ENCODE measurements at places on chromosomes 4 and X.

GRCh38 chrX:108426262-108426661 lies 12.0 kb downstream of the COL4A6 start:
- DNase-seq, result no peak

DNA sequence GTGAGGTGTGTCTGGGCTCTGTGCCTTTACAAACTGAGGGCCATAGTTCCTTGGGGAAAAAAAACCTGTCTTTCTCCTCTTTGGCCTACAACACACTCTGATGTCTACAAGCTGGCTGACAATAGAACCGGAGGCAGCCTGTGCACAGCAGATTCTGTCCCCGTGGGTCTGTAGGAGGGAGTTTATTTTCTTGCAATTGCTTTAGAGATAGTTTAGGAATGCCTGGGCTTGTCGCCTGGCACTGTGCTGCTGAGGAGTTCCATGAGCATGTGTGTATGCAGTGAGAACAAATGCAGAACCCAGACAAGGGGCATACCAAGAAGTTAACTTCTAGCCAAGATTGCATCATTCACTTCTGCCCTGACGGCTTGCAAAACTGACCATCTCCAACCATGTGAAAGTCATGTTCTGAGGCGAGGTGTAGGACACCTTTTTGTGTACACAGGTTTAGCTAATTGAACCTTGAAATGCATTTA lies 54.1 kb downstream of the CCNI start:
- no peak for DNase-seq

- no peak for DNase-seq
These were observed 79.3 kb downstream of the FRAS1 start for GRCh38 chr4:78136109-78137081.

- no peak for DNase-seq
These were observed 62.5 kb downstream of the WFS1 start for GRCh38 chr4:6332042-6332668.

DNA sequence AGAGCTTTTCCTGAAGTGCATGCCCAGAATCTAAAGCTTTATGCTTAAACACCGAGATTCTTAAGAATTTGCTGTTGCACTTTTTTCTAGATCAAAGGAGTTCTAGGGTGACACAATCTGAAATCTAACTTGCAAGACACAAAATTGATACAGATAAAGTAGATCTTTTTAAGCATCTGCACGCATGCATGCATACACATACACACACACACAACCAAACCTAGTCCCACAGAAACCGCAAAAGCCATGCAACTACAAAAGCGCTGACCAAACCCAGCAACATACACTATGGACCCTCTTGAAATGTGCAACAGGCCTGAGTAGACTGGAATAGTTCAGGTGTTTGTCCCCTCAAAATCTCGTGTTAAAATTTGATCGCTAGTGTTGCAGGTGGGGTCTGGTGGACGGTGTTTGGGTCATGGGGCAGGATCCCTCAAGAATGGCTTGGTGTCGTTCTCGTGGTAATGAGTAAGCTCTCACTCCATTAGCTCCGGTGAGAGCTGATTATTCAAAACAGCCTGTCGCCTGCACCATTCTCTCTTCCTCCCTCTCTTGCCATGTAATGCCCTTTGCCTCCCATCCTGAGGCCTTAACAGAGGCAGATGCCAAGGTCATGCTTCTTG lies 52.7 kb downstream of the IRF2 start:
- DNase-seq, result no peak

DNA sequence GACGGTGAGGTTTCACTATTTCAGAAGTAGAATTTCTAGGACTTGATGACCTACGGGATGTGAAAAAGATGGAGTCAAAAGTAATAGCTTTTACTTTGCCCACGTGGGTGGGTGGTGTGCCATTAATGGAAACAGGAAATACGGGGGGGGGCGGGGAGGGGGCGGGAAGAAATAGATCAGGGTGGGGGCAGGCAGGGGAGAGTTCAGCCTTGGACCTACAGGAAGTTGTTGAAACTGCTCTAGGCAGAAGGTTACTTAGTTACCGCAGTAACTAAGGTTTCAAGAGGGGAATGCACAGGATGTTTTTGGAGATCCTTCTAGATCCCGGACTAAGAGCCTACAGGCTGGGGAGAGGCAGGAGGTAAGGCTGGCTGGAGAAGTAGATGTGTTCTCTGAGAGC lies 3.6 kb upstream of the FHL1 start:
- no peak for DNase-seq

DNA sequence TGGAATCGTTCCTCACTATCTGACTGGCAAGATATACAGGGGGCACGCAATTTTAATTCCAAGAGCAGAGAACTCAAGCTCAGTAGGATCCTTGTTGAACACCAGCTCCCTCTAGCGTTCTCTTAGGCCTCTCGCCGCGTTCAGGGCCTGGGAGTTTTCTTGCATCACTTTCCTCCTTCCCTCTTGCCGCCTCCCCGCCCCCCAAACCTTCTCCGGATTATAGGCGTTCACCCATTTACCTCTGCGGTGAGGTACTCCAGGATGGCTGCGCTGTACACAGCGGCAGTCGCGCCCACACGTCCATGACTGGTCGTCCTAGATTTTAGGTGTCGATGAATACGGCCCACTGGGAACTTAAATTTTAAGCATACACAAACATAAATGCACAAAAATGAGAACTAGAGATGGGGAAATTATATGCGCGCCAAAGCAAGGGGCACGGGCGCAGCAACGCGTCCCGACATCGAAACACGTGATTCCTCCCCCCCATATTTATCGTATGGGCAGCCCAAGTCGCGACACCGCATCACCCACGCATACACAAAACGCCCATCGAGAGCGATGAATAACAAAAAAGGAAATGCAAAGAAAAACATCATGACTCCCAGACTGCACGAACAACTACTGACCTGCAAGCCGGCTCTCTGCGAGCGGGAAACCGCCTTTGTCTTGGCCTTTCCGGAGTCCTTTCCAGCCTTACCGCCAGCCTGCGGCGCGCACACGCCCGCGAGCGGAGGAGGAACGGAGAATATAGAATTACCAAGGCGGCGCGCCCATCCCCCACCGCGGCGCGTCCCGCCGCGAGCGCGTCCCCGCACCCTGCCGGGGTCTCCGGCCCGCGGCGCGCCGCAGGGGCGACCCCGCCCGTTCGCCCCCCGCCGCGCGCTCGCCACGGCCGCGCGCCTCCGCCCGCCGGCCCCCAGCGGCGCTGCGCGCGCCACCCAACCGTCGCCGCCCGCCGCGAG lies 759 bp downstream of the H2AZ1 start:
- DNase-seq, result peak; percentile 85

DNA sequence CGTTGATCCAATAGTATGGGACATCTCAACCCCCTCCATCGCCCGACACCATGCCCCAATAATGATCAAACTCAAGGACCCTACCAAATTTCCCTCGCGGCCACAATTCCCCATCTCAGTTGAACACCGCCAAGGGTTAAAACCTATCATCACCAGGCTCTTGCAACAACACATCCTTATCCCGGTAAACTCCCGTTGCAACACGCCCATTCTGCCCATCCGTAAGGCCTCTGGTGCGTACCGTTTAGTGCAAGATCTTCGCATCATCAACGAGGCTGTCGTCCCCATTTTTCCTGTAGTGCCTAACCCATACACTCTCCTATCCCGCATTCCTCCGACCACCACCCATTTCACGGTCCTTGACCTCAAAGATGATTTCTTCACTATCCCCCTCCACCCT lies 960.5 kb downstream of the RPA4 start:
- no peak for DNase-seq

DNA sequence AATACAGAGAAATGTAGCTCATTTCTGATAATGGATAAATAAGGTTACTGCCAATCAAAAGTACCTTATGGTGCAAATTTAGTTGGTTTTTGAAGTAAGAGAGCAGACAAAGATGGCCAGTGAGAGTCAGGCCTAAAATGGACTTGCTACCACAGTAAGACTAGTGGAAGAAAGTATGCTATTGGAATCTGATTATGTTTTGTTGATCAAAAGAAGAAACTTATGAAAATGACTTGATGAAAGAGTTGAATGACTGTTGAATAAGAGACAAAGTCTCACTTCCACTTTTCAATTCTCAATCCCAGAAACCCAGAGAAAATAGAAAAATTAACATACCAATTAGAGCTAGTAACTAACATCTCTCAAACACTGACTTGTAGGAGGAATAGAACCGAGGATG lies 737.8 kb upstream of the INTU start:
- no peak for DNase-seq

DNA sequence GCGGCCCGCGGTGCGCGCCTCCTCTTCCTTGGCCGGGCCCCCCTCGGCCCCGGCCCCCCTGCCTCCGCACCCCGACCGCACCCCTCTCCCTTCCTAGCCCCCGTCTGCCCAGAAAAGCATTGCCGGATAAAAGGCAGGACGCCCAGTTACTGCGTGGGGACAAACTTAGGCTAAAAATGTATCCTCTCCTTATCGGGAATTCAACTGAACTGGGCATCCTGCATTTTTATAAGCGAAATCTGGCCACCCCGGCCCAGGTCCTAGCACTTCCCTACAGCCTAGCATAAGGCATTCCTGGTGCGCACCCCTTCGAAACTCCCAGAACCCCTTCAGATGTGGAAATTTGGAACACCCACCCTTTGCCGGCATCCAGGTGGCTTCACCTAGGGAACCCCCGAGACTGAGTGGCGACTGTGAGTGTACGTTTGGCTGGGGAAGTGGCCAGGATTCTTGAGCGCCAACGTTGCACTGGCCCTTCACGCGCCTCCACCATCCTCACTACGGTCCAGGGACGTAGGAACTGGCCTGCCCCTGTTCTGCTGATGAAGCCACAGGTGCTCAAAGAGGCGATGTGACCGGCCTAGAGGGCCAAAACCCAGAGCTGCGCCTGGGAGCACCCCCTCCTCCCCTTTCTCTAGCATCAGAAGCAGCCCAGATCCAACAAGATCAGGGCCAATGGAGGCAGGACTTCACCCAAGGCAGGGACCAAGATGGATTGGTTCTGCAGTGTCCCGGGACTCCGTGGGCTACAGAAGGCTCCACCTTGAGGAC lies 5.7 kb upstream of the RNF4 start:
- DNase-seq, result no peak

GRCh38 chr4:150656891-150657290 lies 74.9 kb downstream of the MAB21L2 start:
- no peak for DNase-seq

DNA sequence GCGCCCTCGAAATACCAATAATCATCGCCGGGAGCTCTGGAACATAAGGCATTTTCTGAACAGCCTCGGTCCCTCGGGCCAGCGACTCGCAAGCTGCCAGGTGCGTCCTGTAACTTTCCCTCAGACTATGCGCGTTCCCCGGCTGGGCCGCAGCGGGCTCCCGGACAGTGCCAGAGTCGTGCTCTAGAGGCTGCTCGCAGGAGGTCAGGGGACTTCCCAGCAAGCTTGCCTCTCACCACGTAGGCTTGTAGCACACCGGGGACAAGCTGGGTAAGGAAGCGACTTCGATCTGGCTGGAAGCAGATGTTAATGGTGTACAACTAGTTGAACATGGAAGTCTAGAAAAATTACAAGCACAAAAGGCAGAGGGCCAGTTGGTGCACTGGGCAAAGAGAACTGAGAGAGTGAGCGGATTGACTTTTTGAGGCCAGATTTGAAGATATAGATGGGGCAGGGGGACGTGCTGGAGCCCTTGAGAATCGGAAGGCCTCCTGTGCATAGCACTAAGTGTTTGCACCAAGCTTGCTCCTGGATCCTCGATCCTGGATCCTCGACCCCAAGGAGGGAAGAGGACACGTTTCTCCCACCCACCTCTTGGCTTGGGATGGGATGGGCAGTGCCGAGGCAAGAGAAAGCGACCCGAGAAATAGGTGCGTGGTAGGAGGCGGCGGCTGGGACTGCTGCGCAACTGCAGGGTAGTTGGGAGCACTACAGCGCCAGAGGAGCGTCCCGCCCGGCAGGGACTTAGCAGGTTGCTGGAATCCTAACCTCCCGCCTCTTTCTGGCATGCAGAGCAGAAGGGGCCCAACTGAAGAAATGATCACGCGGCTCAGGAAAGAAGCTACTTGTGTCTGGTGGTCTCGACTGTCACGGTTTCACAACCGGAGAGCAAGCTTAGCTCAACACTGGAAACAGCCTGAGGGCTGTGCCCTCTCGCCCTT lies 19.9 kb upstream of the ZIC3 start:
- no peak for DNase-seq

DNA sequence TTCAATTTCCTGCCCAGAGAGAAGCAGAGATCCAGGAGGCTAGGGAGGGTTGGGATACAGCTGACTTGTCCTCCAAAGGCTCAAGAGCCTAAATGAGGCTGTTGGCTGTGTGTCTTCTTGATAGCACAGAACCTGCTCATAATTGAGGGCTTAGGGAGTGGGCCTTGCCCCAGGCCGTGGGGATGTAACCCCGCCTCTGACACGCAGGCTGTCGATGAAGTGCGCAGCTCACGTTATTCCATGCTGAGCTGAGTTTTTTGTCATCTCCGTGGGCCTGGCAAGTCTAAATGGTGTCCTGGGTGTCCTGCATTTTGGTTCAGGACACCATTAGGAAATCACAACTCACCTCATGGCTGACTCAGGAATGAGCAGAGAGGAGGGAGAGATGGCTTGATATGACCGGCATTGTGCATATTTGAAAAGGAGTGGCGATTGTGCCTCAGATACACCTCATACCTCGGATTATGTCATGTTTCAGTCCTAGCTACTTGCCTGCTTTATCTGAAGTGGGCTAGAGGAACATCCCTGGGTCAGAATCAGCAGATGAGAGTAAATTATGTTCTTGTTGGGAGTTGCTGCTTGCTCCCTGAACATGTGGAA lies 43.7 kb downstream of the FHDC1 start:
- no peak for DNase-seq

DNA sequence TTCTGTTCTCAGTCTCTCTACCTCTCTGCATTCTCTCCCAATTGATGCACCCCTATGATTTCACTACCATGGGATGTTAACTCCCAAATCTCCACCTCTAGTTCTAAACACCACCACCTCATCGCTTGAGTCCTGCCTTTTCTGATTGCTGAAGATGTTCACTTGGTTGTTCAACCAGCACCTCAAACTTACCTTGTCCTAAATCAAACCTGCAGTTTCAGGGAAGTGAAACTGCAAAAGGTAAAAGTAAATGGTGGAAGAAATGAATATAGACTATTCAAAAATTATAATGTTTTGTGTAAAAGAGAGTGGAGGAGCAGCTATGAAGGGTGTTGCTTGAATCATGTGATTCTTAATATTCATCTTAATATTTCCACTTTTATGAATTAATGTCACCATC lies 91.0 kb downstream of the PDE5A start:
- no peak for DNase-seq

DNA sequence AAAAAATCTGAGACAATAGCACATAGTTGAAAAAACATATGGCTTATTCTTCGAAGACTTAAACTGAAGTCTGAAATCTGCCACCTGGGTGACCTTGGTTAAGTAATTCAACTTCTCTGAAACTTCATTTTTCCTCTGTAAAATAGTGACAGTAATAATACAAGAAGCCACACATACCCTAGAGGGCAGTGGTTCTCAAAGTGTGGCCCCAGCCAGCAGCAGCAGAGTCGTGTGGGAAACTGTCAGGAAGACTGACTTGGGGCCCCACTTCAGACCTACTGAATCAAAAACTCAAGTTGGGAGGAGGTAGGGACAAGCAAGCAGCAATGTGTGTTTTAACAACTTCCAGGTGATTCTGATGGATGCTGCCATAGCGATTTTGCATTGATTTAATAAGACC lies 249.9 kb downstream of the HNRNPD start:
- no peak for DNase-seq

- DNase-seq, result no peak
These were observed 147.0 kb upstream of the HPGD start for GRCh38 chr4:174669270-174669669.

All from activated CD4-positive, alpha-beta T cell treated with anti-CD3 and anti-CD28 coated beads, Interleukin-2, amount 50 U/mL, for 4 hours (primary cell).